Activated CD4-positive, alpha-beta T cell treated with anti-CD3 and anti-CD28 coated beads for 4 hours (primary cell): ENCODE measurements at places on chromosomes 2 and 18.

DNA sequence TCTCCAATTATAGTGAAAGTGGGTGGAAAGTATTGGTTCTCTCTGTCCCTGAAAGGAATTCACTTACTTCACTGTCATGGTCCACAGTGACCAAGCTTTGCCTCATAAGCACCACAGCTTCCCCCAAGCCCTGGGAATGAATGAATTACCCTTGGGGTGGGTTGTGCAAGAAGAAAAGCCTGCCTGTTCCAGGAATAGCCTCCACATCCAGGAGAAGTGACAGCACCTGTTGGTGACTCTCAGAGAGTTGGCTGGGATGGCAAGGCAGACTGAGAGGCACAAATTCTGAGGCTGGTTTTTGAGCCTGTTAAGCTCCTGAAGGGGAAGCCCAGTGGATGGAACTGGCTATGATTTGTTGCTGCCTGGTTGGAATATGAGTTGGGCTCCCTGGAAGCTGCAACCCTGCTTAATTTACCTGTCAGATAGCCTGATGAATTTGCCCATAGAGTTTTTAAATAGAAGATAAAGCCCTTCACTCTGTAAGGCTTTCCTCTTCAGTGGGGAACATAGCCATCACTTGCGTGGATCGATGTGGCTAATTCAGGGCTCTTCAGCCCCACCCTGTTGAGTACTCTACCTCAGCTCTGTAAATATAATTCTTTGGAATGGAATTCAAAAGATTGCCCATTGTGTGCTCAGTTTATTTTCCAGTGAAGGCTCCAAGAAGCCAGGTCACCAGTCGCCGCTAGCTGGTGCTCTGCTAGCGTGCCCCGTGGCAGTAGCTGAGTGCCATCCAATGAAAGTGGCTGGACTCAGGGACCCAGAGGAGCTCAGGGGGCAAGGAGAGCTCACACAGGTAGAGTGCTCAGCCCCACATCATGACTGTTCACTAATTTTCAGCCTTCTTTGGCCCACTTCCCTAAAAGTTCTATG is 479.3 kb downstream of the IRS1 start:
- DNase-seq = no peak

DNA sequence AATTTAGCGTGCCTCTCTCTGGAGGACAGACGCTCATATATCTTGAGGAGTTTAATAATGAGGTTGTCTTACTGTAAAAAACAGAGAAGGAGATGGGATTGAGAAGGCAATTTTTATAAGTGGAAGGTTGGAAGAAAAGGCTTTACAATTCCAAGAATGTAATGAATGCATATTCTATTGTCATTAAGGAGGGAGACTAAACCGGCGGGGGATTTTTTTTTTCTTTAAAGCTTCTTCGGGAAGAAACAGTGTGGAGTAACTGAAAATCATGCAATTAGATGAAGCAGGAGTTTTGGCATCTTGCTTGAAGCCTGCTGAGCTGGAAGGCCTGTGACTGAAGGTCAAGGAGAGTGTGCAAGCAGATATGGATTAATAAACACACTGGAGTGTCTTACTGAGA is 124.4 kb downstream of the HRH4 start:
- no peak for DNase-seq

GRCh38 chr2:10238396-10238795 is 64.3 kb upstream of the HPCAL1 start:
- DNase-seq = no peak

DNA sequence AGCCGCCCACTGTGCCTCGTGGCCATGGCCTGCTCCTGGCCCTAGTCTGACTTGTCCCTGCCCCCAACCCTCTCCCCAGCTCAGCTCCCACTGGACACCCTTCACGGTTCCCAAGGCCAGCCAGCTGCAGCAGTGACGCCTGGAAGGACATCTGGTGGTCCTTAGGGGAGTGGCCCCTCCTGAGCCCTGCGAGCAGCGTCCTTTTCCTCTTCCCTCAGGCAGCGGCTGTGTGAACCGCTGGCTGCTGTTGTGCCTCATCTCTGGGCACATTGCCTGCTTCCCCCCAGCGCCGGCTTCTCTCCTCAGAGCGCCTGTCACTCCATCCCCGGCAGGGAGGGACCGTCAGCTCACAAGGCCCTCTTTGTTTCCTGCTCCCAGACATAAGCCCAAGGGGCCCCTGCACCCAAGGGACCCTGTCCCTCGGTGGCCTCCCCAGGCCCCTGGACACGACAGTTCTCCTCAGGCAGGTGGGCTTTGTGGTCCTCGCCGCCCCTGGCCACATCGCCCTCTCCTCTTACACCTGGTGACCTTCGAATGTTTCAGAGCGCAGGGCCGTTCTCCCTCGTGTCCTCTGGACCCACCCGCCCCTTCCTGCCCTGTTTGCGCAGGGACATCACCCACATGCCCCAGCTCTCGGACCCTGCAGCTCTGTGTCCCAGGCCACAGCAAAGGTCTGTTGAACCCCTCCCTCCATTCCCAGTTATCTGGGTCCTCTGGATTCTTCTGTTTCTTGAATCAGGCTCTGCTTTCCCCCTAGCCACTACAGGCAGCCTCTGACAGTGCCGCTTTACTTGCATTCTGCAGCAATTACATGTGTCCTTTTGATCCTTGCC is 35.8 kb downstream of the ANO7 start:
- DNase-seq = no peak

DNA sequence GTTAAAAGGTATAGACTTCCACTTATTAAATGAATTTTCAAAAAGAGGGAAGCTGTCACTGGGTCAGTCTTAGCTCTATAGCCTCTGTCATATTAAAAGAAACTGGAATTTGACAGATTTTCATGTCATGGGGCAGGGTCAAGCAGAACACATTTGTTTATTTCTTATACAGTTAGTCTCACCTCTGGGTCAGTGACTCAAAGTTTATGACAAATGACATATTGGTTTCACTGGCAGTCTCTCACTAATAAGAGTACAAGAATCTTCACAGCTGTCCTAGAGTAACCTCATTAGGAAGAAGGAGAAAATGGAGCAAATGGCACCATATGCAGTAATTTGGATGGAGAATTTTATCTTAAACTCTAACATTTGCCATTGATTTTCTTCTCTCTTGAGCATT is 63.2 kb downstream of the MBD2 start:
- DNase-seq = no peak

GRCh38 chr2:143347271-143347695 is 218.1 kb downstream of the ARHGAP15 start:
- DNase-seq = no peak

DNA sequence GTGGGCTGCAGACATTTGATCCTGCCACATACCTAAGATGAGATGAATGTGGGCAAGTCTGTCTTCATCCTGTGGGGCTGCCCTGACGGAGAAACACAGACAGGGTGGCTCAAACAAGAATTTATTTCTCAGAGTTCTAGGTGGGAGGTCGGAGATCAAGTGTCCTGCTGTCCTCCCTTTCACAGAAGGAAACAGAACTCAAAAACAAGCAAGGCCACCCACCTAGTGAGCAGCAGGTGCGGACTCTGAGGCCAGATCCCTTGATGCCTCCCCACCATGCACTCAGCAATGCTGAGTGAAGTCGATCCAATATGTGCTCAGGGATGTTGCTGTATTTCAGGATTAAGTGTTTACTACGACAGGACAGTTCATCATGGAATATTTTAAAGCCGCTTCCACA is 63.0 kb upstream of the SNTG2 start:
- DNase-seq = no peak

- DNase-seq = no peak
Measured at GRCh38 chr2:29053223-29053622, 21.1 kb downstream of the PCARE start.

- DNase-seq = no peak
Measured at GRCh38 chr2:67900826-67901225, 162.0 kb downstream of the C1D start.

GRCh38 chr2:218810256-218810655 is 21.3 kb downstream of the PRKAG3 start:
- DNase-seq = no peak

- DNase-seq = no peak
Measured at GRCh38 chr2:223643309-223643708, 41.1 kb upstream of the SCG2 start.

GRCh38 chr2:1418566-1418965 is 5.3 kb downstream of the TPO start:
- DNase-seq = no peak

- DNase-seq = no peak
Measured at GRCh38 chr2:5562865-5563264, 129.3 kb upstream of the SOX11 start.

- peak; percentile 32 for DNase-seq
Measured at GRCh38 chr2:118185210-118186109, 97.2 kb downstream of the INSIG2 start.

DNA sequence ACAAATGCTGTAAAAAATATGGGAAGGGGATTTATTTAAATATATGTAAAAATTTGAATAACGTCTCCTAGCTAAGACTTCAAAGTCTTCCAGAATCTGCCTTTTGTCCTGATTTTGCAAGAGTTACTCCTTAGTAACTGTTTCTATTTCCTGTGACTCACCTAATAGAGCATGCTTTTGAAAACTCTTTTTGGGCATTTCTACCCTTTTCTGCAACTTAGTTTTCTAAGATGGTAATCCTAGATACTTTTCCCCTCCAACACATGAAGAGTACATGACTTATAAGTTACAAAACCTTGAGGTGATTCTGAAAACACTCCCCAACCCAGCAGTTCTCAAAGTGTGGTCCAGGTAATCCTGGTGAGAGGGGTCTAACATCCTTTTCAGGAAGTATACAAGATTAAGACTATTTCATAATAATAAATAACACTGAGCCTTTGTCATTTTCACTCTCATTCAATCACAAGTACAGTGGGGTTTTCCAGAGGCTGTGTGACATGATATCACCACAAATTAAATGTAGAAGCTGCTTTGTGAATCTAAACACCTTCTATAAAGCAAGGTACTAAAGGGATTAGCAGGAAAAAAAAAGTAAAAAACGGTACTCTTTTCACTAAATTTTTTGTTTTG is 31.9 kb downstream of the PPP4R3B start:
- DNase-seq = no peak

GRCh38 chr18:31199190-31199769 is 36.6 kb upstream of the DSC1 start:
- no peak for DNase-seq

- no peak for DNase-seq
Measured at GRCh38 chr18:63319383-63320122, at the start of gene BCL2. BCL2 (minus strand) TSS chr18:63319769.

DNA sequence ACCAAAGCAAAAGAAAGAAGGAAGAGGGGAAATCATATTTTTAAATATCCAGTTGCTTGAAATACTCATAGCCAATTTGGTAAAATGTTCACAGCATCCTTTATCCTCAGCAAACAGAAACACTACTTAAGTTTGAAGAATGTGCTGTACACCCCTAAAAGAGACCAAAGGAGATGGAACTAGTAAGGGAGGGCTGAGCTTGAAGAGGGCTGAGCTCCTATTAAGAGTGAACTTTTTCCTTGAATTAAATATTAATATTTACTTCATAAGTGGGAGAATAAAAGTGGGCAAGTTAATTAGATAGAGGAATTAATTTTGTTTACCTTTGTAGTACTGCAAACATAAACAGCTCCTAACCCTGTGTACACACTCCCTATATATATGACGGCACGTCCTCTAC is 7.0 kb downstream of the EVX2 start:
- DNase-seq = no peak

DNA sequence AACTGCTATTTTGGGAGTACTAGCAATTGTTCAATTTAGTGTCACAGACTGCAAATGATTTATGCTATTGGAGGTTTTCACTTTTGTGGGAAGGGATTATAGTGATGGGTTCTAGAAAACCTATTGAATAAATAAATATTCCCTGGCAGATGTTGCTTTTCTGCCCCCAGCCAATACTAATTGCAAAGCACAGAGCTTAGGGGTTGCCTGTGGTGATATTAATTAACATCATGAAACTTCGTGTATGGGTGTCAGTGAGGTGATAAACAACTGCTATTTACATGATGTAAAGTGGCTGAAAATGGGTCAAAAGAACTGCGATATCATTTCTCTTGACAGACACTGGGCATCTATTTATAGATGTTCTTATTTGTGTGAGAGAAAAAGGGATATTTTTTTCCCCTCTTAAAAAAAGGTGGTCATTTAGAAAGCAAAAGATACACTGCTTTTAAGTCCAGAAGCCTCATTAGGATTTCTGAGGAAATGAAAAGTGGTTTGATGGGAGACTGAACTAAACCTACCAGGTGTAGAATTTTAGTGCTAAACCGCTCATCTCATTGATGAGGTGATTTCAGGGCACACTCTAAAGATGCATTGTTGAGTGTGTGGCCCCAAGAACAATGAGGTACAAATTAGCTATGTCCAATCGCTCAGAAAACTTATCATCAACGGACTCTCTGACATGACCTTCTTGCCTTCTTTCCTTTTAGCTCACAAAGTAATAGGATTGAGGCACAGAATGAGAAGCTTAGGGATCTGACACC is 116.7 kb upstream of the CHST9 start:
- DNase-seq = no peak

- no peak for DNase-seq
Measured at GRCh38 chr2:41710944-41711343, 336.9 kb upstream of the PKDCC start.

DNA sequence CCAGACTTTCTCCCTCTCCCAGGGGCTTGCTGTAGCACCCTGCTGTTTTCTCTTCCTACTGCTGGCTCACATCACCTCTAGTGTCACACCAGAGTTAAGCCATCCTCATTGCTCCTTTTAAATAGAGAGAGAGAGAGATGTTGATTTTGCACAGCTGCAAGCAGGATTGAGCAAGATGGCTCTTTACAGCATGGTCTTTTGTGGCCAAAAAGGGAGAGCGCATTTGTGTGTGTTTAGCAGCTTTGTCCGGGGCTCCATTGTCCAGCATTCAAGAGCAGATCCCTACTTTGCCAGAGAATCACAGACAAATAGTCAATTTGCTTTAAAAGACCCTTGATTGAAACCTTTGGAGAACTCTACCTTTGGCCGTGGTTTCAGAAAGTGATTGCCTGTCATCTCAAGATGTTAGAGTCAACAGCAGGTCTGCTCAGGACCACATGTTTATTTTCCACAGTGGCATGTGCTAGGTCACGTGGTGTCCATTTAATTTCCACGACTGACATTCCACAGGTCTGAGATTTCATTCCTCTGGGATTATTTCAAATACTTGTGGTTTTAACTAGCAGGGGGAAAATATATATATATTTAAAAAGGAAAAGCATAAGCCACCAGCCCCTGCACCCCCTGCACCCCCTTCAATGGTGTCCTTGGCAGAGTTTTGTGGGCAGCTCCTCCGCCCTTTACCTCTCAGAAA is 359.9 kb upstream of the SLC14A2 start:
- no peak for DNase-seq

GRCh38 chr2:46392561-46393346 is 86.6 kb upstream of the TMEM247 start:
- no peak for DNase-seq
